Esophagus mucosa (tissue), 1 donor: ENCODE measurements at places on chromosomes 2 and 18. TPM values are rescaled to one million over a fixed set of nuclear protein-coding genes. Genes with fewer than 3 reads are reported as not detected.

- no peak for ATAC-seq
Observed at GRCh38 chr2:66443979-66444861, 9.3 kb downstream of the MEIS1 start.

STAT1 gene
- 51.0 TPM for total RNA-seq

SIX3 gene
- not detected for total RNA-seq

ZSWIM2 gene
- total RNA-seq: not detected

EPB41L3 gene
- total RNA-seq: 16.3 TPM

REG1B gene
- total RNA-seq: not detected

DNA sequence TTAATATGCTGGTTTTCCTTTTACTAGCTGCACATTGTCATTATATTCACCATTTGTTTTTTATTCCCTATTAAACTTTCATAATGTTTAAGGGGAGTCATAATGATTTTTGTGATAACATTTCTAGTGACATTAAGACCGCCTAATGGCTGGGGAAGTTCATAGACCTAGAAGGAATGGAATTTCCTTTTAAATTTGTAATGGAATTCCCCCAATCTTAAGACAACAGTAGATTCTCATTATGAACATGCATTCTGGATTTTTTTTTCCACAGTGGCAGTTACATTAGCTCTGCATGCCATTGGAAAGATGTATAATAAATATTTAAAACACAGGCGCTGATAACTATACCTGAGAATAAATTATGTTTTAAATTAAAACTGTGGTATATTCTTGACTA lies 8.4 kb downstream of the YPEL5 start:
- no peak for ATAC-seq
